ENCODE measurements at places on chromosomes 6 and 20.

- no peak for DNase-seq
Observed at GRCh38 chr20:31706607-31707257, 15.9 kb downstream of the BCL2L1 start.

DNA sequence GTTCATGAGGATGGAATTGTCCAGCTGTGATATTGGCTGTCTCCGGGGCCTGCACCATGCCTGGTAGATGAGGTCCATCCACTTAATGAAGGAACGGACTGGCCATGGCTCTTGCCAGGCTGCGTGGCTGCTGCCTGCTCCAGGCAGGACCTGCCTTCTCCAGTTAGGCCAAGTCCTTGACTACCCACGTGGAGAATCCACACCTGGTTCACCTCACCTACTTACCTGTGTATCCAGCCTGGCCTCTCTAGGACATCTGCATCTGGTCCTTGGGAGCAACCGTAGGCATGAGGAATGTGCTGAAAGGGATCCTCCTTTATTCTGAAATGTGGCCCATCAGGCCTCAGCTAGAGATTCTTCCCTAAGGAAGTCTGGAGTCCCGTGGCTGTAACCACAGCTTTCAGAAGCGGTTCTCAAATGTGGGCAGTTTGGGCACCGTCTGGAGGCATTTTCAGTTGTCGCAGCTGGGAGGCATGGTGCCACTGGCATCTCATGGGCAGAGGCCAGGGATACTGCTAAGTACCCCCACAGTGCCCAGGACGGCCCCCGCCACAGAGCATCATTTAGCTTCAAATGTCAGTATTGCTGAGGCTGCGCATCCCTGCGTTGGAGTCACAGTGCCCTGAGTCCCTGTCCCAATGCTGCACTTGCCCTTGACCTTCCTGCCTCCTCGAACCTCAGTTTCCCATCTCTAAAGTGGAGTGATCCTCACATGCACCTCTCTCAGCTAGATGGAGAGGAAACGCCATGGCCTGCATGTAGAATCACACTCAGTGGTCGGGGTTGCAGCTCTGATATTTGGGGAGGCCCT lies 67.5 kb downstream of the PHACTR3 start:
- no peak for DNase-seq

GRCh38 chr6:136015531-136015930 lies 164.0 kb downstream of the PDE7B start:
- no peak for DNase-seq

GRCh38 chr6:160162030-160162566 lies 40.5 kb downstream of the SLC22A1 start:
- DNase-seq, result no peak

DNA sequence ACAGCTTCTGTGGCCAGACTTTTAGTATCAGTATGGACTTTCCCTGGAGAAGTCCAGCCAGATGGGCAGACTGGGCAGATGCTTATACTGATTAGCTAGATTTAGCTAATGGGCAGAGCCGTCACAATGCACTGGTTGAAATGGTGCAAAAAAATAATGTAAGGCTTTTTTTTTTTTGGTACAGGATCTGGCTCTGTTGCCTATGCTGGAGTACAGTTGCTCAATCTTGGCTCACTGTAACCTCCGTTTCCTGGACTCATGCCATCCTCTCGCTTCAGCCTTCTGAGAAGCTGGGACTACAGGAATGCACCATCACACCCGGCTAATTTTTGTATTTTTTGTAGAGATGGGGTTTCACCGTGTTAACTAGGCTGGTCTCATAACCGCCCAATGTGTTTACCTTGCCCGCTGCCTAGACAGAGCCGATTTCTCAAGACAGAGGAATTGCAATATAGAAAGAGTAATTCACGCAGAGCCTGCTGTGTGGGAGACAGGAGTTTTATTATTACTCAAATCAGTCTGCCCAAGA lies 16.4 kb upstream of the KIFC1 start:
- DNase-seq, result no peak

- DNase-seq, result no peak
Observed at GRCh38 chr6:36312854-36313648, 23.6 kb downstream of the BNIP5 start.

GRCh38 chr6:148324297-148324985 lies 18.2 kb upstream of the SASH1 start:
- DNase-seq, result no peak

DNA sequence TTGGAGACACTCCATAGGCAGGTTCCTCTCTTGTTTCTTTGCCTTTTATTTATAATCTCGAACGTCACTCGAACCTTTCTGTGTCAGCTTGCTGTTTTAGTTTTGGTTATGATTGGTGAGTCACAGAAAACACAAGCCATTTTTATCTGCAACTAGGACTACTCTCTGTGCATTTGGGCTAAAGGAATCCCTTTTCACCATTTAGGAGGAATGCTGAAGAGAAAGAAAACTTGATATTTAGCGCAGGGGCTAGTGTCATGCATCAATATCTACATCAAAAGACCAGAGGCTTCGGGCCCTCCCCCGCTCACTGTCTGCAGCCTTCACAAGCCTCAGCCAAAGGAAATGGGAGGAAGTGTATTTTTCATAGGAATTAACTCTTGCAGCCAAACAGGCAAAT lies 507.8 kb upstream of the CITED2 start:
- no peak for DNase-seq

GRCh38 chr6:56725254-56725653 lies 82.6 kb upstream of the DST start:
- no peak for DNase-seq

DNA sequence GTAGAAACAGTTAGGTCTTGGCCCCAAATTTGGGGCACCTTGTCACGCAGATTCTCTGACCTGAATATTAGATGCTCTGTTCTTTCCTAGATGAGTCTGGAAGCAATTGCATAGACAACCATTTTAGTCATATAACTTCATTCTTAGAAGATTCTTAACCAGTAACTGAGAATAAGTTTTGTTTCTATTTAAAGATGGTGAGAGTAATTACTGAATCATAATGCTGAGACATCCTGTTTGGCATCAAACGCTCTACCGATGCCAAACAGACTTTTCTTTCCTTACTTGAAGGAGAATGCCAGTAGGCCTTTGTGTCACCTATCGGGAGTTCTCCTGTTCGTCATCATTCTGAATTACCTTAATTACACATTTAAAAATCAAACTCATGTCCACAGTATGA lies 131.6 kb upstream of the ID4 start:
- no peak for DNase-seq

- no peak for DNase-seq
Observed at GRCh38 chr20:43138061-43138770, 51.5 kb downstream of the PTPRT start.

GRCh38 chr20:12435268-12435667 lies 517.6 kb downstream of the BTBD3 start:
- no peak for DNase-seq

DNA sequence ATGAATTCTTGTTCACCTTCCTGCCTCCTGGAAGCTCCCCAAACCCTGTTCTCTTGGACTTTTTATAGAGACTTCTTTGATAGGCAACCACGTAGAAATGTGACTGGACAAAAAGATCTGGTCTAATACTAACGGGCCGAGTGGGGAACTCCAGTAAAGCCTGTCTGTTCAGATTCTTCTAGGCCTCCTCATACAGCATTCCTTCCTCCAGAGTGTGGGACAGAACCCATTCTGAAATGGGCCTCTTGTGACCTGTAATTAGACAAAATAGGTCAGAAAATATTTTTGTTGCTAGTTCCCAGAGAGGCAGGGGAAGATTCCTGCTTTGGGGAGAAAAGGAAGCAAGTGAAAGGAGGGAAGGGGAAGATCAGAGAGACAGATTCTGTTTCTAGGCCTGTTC lies 374.3 kb downstream of the CDH26 start:
- no peak for DNase-seq

DNA sequence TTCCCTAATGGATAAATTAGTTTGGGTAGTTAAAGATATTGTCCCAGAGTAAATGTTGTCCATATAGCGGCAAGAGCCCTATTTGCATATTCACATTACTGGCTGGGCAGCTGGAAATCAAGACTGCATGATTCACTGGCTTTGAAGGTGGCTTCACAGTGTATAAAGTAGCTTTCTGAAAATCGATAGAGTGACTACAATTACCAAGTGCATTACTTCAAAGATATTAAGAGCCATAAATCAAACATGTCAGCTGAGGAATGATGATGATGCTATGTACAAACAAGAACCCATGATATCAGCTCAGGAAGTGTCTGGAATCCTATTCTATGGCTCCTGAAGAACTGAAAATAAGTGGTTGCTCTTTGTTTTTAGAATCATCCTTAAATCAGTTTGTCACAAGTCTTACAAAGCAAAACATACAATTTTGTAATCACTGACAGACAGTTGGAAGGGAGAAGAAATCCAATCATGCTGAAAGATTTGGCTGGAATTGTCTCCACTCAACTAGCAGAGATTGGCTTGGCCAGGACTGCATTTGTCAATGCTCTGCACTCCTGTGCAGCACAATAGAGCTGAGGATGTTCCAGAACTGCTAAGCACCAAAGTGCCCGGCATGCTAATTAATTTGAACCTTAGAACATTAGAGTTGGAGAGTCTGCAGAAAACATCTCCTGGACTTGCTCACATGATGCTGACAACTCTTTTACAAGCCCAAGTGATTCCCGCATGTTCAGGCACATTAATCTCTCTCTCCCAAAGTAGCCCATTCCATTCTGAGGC lies 77.9 kb upstream of the B3GAT2 start:
- DNase-seq, result no peak

DNA sequence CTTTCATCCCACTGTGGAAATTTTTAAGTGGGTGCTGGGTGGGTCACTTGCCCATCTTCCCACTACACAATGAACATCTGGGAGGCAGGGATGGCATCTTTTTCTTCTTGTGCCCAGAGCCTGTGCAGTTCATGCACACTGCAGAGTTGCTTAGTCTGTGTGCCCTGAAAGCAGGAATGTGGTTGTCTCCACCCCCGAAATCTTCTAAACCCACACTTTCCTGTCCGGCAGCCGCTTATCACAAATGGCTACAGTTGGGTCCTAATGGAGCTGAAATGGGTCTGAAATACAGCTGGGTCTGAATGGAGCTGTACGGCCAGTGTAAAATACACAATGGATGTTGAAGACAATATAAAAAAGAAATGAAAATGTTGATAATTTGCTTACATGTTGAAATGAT lies 112.1 kb upstream of the PMEPA1 start:
- no peak for DNase-seq

GRCh38 chr20:16062661-16063581 lies 510.3 kb downstream of the KIF16B start:
- no peak for DNase-seq

- no peak for DNase-seq
Observed at GRCh38 chr6:35532126-35532525, 19.4 kb upstream of the TULP1 start.

DNA sequence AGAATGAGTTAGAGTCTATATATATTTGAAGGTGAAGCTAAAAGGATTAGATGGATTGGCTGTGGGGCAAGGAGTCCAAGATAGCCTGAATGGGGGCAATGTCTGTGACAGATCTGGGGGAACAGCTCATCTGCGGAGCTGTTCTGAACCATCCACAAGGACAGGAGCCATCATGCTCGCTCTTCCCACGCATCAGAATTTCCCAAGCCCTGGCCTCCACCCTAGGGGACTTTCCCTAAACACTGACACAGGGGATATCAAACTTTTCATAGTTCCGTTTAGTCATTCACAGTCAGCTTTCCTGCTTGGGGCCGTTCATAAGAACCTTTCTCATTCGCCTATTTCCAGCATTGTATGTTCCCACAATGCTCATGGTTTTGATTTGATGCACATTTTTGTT lies 37.6 kb upstream of the CCN6 start:
- no peak for DNase-seq

- no peak for DNase-seq
Observed at GRCh38 chr20:750801-751200, 17.5 kb downstream of the SLC52A3 start.

GRCh38 chr6:31558631-31559500 lies 11.5 kb downstream of the NFKBIL1 start:
- no peak for DNase-seq

GRCh38 chr6:491233-491632 lies 99.7 kb downstream of the IRF4 start:
- no peak for DNase-seq

DNA sequence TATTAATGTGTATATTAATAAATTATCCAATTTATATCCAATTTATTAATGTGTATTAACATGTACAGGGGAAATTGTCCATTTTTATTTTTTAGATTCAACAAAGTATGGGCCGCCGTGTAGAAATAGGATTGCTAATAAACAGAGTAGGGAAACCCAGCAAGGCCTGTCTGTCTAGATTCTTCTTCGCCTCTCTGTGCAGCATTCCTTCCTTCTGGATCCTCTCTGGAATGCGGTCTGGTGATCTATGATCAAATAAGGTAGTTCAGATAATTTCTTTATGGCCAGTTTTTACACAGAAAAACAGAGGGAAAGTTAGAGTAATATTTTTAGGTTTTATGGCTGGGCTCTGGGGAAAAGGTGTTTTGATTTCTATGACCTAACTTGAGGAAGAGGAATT lies 19.9 kb upstream of the HFE start:
- DNase-seq, result no peak

- no peak for DNase-seq
Observed at GRCh38 chr6:45607798-45608197, 230.1 kb upstream of the SUPT3H start.

DNA sequence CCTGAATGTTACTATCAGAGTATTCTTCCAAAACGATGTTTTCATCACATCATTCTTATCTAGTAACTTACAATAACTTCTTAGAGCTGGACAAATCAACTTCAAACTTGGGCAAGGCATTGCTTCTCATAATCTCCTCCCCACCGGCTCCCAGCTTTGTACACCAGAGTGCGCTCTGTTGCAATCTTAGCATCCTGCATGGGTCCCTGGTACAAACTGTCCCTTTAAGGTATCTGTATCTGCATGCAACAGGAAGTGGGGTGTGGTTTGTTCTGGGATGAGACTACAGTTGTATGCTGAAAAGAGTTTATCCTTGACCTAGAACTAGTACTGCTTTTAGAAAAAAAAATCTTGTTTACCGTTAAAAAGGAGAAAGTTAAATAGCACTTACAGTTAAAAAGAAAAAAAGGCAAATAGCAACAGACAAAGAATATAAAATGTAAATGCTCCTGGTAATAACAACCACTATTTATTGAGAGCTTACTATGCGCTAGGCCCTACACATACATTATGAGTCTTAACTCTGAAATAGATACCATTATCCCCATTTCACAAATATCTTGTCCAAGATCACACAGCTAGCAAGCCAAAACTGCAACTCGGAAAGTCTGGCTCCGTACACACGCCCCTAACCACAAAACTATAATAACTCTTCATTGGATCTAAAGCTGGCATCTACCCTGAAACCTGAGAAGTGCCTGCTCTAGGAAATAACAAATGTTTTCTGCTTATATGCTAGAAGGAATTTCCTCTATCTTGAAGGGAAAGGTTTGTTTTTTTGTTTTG lies 9.8 kb upstream of the HECA start:
- DNase-seq, result no peak

GRCh38 chr20:57651881-57652605 lies 31.8 kb upstream of the ZBP1 start:
- no peak for DNase-seq

DNA sequence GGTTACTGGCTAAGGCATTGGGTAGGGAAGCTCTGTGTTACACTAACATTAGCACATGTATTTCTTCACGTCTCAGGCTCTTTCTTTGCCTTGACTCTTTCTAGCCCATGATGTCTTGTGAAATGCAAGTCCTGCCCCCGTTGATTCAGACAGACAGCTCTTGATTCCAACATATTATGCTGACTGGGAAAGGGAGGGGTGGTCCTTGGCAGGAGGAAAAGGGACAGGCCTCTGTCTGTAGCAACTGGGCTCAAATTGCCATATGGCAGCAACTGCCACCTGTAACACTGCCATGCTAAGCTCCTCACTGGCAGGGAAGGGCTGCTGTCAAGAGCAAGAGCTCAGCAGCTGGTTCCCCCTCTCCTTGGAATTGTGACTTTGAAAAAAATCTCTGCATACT lies 5.7 kb upstream of the KCNK15 start:
- no peak for DNase-seq

- DNase-seq, result no peak
Observed at GRCh38 chr6:14274546-14275492, 157.2 kb downstream of the CD83 start.

Measured in NCI-H187 treated with DMSO at 0.1 percent for 48 hours (cell line).